ENCODE measurements at places on chromosomes 16 and 17.

DNA sequence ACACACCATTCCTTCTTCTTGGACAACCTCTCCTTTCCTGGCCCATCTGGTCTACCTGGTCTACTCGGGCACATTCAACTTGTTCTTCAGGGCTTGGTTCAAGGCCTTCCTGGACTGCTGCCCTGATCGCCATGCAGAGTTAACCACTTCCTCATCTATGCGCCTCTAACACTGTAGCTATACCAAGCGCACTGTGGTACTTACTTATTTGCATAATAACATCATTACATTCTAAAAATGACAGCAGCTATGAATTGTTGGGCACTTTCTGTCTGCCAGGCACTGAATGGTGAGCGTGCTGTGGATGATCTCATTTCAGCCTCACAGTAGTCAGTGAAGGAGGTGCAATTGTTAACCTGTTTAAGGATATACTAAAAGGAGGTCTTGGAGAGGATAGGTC, 66.9 kb upstream of the SDK2 start:
- DNase-seq = no peak

DNA sequence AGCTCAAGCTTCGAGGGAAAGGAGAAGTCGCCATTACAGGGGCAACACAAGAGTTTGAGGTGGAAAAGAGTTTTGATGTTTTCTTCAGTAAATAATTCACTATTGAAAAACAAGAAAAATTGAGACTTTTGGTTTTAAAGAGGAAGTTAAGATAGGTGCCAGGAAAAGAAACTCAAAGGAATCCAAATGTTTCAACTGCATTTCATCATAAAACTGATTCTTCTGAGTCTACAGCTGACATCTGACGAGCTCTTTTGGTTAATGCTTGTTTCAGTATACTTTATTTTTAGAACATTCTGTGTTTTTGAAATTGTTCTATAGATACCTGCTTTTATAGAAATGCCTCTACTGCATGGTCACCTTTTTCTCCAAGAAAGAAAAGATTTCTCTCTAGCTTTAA, 54.0 kb downstream of the ERN1 start:
- DNase-seq = no peak

DNA sequence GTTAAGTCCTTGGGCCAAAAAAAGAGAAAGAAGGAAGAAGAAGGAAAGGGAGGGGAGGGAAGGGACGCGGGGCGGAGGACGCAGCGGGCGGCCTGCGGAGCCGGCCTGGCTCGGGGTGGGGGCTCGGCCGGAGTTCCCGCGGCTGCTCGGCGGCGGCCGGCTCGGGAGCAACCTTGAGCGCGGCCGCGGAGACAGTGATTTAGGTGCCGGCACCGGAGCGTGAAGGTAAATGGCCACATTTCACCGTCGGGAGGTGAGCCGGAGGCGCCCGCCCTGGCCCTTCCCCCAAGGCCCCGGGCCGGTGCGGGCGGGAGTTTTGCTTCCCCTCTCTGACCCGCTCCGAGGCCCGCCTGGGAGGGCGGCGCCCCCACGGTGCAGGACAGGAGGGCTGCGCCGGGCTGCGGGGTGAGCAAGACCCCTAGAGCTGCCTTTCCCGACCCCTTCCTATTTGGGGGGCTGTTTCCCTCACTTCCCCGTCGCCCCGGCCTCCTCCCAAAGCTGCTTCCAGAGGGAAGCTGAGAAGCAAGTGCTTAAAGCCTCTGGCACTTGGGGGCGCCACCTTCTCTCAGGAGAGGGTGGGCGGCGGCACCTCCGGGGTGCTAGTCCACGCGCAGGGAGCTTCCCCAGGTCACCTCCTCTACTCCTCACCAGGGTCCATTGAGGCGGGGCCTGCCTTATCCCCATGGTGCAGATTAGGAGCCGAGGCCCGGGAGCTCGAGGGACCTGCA, 56.5 kb downstream of the MRM1 start:
- peak; percentile 76 for DNase-seq

GRCh38 chr17:71063127-71063526, 893.8 kb downstream of the KCNJ2 start:
- DNase-seq = no peak

DNA sequence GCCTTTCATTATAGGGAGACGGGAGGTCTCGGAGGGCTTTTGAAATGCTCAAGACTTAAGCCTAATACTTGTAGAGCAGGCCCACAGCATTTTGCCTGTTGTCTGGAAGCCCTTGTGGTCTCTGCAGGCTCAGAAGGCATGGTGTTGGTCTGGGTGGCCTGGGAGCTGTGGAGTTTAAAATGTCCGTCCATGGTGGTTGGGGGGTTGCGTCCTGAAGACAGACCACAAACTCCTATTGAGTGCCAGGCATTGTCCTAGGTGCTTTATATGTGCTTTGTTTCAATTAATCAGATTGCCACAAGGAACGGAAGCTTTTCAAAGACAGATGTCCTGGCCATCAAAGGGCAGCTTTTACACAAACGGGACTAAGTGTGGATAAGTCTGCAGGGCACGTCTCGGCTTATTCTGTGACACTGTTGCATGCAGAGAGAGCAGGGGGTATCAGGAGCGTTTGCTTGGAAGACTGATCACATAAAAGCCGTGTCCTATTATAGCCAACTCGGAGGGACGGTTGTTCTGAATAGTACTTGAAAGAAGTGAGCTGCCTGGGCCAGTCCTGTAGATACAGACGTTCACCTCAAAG, 7.8 kb downstream of the NTN1 start:
- peak; percentile 62 for DNase-seq

Data from ecto neural progenitor cell (in vitro differentiated cells).